ENCODE measurements at places on chromosomes 7 and 10.

DNA sequence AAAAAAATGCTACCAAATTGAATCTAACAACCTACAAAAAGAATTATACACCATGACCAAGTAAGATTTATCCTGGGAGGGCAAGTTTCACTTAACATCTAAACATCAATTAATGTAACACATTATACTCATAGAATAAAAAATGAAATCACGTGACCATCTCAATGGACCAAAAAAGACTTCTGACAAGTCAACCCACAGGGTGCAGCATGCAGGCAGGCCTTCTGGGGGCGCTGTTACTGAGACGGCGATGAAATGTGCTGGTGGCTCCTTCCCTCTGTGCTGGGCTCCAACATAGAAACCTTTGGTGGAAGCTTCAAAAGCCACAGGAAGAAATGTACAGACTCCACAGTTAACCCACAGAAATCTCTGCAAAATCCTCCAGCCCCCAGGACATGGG lies 103.1 kb downstream of the INHBA start:
- no peak for DNase-seq

DNA sequence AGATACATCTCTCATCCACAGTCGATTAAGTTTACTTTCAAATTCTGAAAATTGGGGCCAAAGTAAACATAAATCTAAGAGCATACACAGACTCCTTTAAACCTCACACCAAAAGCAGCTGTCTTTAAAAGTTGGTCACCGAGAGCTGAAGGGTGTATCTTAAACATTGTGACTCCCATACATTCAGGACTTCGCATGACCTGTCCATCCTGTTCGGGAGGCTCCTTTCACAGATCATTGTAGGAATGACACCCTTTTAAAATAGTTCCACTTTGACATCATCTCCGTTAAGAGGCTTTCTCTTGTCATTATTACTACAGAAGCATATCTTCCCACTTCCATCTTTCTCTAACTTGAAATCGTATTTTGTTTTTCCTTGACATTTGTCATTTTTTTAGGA lies 440.0 kb downstream of the DNAJB9 start:
- no peak for DNase-seq

DNA sequence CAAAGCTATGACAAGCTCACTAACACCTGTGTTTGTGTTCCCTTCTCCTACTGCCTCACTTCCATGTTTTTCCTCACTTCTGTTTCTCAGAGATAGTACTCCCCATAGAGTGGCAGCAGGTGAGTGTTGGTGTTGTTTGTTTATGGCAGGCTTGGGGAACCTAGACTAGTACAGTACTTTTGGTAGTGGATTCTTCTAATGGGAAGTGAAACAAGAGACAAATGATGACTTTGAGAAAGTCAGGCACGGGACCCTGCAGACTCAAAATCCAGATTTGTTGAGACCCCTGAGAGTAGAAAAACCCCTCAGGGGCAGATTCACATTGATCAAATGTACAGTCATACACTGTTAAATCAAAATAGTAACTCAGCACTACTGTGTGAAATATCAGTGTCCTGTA lies 6.4 kb upstream of the CFAP69 start:
- DNase-seq, result no peak

GRCh38 chr10:104750291-104750690 lies 109.2 kb downstream of the SORCS3 start:
- no peak for DNase-seq

DNA sequence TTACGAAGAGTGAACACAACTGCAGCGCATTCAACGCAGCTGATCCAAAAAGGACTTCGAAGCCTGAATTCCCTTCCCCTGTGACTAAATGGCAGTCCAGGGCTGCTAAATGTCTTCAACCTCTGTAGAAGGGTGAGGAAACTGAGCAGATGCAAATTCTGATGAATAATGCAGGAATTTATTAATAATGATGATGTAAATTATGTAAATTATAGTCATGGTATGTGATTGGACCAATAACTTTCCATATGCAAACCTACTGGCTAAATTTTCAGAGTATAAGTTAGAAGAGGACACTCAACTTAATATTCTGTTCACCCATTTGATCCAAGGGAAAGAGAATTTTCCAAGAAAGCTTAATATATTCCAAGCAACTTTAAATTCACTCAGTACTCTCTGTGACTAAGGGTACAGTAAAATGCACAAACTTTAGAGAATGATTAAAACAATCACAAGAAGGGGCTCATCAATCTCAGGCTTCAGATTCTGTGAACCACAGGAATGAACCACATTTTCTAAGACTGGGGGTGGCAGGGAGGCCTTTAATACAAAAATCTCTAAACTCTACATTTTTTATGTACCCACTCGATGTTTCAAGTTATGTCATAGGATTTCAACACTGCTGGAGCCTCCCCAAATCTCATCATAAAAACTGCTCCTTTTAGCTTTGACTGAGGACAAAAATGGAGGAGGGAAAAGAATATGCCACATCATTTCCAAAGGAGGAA lies 3.5 kb downstream of the FGFR2 start:
- DNase-seq, result no peak

All from DMS 273 treated with DMSO at 0.1 percent for 48 hours (cell line).